ENCODE measurements at places on chromosomes 12 and 14.

DNA sequence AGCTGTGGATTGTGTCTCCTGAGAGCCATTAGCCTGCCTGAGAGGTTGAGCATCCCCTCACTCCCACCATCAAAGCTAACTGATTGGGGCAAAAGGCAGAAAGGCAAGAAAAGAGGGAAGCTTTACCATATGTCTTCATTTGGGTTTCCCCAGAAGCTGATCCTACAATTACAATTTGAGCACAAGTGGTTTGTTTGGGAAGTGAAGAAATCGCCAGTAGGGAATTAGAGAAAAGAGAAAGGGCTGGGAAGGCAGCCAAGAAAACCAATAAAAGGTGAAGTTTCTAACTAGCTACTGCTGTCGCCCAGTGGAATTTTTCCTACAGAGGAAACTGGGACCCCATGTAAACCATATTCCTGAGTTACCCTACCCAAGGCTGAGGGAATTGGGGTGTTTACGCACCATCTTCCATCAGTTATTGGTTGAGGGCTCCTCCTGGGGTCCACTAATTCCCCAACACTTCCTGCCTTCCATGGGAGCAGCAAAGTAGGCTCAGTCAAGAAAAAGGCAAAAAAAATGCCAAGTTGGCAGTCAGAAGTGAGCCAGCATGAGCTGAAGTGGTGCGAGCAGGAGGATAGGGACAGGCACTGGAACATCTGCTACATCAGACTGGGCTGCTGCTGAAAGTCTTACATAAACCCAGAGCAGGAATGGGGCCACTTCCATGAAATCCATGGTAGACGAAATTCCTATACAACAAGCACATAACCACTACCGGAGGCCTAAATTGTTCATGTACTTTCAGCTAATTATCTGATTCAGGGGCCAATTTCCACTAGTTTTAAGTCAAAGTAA is 17.3 kb downstream of the KCNK10 start:
- DNase-seq = no peak

- no peak for DNase-seq
Observed at GRCh38 chr12:95970905-95971304, 25.2 kb downstream of the HAL start.

- DNase-seq = no peak
Observed at GRCh38 chr12:53222806-53223261, 9.2 kb downstream of the RARG start.

DNA sequence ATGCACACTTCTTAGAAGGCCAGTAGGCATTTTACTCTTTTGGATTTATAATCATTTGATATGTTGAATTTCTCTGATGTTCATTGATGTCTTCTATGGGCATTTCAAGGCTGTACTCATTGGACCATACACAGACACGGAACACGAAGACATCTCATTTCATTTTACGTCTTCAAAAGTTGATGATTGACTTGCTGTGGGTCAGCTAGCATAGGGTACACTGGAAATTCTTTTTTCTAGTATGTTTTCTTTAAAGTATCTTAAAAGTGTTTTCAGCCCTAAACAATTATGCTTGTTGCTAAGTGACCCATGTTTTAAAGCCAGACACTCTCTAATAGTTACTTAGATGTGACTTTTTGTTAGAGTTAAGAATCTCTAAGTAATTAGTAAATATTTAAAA is 16.3 kb downstream of the TRHDE start:
- no peak for DNase-seq

DNA sequence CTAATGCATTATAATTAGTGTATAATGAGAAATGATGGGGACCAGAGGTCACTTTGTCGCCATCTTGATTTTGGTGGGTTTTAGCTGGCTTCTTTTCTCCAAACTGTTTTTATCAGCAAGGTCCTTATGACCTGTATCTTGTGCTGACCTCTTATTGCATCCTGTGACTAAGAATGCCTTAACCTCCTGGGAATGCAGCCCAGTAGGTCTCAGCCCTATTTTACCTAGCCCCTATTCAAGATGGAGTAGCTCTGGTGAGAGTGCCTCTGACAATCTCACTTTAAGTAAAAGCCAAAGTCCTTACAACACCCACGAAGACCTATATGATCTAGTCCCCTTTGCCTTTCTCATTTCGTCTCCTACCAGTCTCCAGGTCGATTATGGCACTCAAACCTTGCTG is 28.3 kb upstream of the STRAP start:
- DNase-seq = no peak

DNA sequence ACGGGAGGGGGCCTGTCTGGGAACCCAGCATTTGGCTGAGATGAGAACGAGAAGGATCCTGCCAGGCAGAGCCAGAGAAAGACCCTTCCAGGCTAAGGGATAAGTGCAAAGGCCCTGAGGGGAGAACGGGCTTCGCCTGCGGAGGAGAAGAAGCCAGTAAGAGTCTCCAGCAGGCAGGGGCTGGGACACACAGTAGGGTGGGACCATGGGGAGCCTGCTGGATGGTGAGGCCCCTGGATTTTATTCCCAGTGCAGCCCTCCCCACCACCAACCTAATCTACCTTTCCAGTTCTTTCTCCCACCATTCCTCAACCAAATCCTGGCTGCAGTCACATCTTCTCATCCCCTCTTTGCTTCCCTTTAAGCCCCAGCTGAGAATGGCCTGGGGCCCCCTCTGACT is 12.6 kb downstream of the RAPGEF3 start:
- DNase-seq = no peak

DNA sequence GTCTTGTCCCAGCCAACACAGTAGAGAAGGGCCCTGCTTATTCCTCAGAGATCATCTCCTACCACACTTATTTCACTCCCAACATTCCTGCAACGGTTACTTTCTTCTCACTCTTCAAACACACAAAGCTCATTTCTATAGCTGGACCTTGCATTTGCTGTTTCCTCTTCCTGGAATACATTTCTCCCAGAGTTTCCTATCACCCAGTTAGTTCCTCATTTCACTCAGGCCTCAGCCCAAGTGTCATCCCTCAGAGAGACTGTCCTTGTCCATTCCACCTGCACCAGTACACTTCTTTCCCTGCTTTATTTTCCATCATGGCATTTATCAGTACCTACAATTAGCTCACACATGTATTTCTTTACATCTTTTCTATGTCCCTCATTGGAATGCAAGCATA is 14.7 kb upstream of the STK38L start:
- DNase-seq = no peak

GRCh38 chr12:52056801-52057637 is 5.8 kb downstream of the NR4A1 start:
- DNase-seq = no peak

Data from NCI-H1436 (cell line).